ENCODE measurements at places on chromosomes 5 and 9.

- DNase-seq: no peak
Observed at GRCh38 chr5:132434416-132435286, 55.9 kb downstream of the IRF1 start.

GRCh38 chr5:151002681-151003502 lies 17.5 kb upstream of the GPX3 start:
- no peak for DNase-seq

DNA sequence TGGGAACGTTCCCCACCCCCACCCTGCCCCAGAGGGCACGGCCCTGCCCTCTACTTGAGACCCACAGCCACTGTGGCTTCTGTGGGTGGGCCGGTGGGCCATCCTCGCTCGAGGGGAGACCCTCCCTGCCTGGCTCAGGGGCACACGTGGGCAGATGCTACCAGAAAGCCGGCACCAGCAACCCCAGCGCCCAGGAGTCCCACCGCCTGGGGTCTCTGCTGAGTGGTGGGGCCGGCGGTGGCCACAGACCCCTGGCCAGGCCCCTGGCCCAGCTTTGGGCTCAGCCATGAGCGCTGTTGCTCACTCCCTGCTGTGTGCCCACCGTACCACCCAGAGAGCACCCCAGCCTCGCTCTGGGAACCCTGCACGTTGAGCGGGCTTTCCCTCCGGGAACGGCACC lies 16.5 kb upstream of the NRARP start:
- no peak for DNase-seq

GRCh38 chr5:149284501-149284900 lies 12.8 kb downstream of the AFAP1L1 start:
- DNase-seq: no peak

DNA sequence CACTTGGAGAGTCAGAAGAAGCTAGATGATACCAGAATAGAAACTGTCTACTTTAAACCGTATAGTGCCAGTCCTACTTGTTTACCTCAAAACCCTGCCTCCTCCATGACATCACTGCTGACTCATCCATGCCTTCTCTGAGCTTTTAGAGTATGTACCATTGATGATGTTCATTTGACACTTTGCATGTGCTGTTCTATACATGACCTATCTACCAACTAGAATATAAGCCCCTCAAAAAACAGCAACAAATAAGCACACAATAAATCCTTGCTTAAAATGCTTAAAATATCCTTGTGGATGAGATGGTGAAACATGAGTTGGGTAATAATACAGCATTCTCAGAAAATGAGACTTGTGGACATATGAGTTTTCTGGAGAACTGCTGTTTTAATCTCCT lies 2.6 kb downstream of the CTNNAL1 start:
- DNase-seq: no peak

- DNase-seq: no peak
Observed at GRCh38 chr5:122130152-122130551, 806 bp downstream of the ZNF474 start.

GRCh38 chr5:85865296-85865695 lies 752.4 kb upstream of the COX7C start:
- DNase-seq: no peak

GRCh38 chr5:126119887-126120442 lies 303.2 kb upstream of the GRAMD2B start:
- DNase-seq: no peak

GRCh38 chr5:82421119-82421518 lies 143.0 kb upstream of the RPS23 start:
- no peak for DNase-seq

DNA sequence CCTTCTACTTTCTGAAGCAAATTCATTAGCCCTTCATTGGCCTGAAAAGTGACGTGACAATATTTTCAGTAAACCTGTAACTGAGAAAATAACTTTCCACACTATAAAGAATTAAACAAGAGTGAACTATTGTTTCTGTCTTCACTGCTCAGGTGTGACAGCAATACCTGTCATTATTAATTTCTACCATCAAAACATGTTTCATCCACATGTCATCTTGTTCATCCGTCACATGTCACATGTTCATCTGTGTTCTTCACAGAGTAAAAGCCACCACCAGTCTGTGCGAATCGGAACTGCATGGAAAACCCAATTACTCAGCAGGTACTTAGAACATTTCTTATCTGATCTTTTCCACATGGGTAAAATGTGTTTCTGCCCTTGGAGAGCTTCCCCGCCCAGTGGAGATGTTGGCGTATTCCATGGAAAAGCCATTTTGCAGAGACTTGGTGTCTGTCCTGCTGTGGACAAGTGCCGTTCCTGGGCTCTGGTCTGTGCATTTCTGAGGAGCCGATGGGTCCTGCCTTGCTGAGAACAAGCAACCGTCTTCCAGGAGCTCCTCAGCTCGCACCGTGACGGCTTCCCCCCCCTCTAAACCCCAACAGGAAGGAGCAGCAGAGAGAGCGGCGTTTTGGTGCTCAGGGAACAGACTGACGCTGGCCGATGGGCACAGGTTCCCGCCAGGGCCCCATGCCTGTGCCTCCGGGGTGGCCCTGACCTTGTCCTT lies 10.6 kb upstream of the EXOC3 start:
- no peak for DNase-seq

DNA sequence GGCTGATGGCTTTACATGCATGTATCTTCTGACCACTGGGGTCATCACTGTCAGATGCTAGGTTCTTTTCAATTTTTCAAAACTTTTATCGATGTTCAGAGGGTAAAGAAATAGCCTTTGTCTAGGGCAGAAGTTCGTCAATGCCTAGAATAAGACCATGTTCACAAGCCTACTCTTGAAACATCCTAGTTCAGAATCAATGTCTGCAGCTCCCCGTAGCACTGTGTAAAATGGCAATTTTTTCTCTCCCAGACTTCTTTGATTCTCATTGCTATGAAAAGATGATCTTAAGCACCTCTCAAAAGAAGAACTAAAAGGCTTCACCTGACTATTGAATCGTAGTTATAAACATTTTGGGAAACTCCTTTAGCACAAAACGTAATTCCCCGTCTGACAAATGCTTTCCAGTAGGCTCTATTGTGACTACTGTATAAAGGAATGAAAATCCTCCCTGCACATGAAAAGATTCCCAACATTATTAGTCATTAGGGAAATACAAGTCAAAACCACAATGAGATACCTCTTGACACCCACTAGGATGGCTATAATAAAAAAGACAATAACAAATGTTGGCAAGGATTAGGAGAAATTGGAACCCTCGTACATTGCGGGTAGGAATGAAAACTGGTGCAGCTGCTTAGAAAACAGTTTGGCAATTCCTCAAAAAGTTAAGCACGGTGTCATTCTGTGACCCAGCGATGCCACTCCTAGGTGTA lies 263.5 kb downstream of the ARHGAP26 start:
- DNase-seq: no peak

- no peak for DNase-seq
Observed at GRCh38 chr5:132102944-132103331, 29.3 kb downstream of the CSF2 start.

DNA sequence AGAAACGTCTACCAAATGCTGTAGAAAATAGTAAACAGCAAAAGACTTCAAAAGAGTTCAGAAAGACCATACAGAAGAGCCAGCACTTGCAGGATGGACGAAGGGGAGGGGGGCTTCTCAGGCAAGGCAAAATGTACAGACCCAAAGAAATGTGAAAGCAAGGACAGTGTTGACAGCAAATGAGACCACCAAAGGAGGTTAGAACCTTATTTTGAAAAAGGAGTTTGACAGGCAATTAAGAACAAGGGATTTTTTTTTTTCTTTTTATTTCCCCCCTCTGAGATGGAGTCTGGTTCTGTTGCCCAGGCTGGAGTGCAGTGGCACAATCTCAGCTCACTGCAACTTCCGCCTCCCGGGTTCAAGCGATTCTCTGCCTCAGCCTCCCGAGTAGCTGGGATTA lies 223.2 kb downstream of the EFNA5 start:
- DNase-seq: no peak

DNA sequence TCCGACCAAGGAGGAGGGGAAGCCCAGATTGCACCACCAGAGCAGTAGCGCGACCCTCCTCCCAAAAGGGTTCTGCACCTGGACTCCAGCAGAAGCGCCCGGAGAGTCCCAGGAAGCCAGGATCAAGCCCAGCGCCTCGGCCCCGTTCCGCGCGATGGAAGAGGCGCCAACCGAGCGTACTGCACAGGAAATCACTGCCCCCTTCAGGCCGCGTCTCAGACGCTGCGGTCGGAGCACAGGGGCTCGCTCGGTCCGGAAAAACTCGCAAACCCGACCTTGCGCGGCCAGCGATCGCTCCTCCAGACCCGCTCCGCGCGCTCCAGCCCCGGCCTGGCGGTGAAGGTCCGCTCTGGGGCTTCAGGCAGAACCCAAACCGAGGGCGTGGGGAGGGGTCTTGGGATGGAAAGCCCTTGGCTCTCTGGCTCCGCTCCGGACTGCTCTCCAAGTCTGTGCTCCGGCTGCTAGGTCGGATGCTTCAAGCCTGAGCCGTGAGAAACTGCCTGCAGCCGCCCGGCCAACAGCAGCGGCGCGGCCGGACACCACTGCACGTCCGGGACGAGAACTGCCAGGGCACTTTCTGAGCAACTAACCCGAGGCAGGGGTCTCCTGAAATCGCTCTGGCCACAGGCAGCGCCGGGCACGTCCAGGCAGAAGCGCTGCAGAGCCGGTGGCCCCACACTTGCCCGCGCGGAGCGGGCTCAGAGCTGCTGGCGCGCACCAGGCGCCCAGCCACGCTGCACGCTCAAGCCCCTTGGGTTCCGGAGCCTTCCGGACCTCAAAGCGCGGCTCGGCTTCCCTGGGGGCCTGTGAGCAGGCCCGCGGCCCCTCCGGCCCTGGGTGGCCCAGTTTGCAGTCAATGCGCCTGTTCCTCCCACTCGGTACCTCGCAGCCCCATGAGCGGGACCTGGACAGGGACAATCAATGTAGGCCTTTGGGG lies 1.3 kb downstream of the GABBR2 start:
- DNase-seq: no peak

DNA sequence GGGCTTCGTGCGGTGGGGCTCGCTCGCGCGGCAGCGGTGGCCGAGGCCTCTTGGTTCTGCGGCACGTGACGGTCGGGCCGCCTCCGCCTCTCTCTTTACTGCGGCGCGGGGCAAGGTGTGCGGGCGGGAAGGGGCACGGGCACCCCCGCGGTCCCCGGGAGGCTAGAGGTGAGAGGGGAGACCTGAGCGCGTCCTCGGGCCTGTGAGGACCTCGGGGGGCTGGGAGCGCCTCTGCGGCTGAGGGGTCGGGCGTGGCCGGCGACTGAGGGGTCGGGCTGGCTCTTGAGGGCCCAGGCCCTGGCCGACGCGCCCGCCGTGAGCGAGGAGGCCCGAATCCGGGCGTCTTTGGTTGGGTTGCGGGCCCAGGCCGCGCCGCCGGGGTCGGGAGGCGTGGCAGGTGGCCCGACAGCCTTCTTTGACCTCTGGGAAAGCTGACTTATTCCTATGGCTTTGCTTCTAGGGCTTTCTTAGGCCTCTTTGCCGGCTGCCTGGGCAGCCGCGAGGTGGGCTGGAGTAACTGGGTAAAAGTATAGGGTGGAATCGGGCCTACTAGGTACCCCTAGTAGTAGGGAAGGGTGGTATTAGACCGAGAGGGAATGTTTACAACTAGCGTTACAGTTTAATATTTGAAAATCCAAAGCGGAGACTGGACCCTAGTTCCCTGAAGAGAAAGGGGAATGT lies at the start of gene CANX:
Gene CANX (plus strand): TSS at position 33 of the 681 bp plus-strand sequence. CDS start 6,715 bp downstream, outside the sequence.
- DNase-seq: no peak

DNA sequence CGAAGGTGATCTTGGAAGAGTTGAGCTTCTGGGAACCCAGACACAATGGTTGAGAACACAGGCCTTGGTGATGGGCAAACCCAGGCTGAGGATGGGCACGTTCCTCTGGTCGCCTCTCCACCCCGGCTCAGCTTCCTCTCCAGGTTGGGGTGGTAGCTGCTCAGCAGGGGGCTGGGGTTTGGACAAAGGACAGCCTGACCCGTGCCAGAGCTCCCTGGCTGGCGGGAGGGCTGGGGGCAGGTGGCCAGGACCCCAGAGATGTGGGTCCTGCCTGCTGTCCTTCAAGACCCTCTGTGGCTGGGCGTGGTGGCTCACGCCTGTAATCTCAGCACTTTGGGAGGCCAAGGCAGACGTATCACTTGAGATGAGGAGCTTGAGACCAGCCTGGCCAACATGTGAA lies 25.2 kb downstream of the NCS1 start:
- no peak for DNase-seq

DNA sequence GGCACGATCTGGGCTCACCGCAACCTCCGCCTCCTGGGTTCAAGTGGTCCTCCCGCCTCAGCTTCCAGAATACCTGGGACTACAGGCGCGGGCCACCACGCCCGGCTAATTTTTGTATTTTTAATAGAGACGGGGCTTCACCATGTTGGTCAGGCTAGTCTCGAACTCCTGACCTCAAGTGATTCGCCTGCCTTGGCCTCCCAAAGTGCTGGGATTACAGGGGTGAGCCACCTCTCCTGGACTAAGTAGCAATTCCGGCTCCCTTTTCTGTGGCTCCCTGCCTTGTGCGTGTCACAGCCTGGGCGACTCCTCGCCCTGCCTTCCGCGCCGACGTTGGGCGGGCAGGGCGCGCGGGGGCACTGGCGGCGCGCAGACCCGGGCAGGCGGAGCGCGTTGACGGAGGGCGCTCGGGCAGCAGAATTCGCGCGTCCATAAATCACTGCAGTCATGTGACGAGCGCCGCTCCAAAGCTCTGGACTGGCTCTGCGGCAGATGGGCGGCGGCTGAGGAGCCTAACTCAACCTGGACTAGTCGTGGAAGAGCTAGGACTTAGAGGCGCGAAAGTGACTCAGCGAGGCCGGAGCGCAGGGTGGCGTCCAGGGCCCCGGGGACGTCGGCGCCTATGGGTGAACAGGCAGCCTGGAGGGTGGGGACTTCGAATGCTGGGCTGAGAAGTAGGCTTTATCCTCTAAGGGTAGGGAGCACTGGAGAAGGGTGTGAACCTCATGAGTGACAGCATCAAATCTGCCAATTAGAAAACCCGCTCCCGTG lies 1.4 kb upstream of the CIZ1 start:
- peak; percentile 96 for DNase-seq

DNA sequence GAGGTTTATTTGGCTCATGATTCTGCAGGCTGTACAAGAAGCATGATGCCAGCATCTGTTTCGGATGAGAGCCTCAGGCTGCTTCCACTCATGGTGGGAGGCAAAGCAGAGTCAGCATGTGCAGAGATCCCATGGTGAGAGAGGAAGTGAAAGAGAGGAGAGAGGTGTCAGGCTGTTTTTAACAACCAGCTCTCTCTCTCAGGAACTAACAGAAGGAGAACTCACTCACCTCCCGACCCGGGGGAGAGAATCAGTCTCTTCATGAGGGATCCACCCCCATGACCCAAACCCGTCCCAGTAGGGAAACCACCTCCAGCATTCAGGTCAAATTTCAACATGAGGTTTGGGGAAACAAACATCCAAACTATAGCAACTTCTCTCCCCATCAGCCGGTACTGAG lies 187.7 kb downstream of the ENC1 start:
- DNase-seq: no peak

DNA sequence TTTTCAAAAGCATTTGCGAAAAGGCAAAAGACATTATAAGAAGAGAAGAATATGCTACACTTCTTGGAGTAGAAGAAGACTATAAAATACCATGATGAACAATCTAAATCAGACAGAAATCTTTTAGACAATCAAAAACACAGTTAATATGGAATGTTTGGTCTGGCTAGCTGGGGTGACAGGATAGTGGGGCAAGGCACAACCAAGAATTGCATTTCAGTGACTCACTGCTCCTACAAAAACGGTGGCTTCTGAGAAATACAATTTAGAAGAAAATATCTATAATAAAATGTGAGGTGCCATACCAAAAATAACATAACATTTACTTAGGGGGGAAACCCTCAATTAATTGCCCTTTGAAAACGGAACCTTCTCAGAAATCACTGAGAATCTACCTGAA lies 363.4 kb downstream of the NPR3 start:
- DNase-seq: no peak
